ENCODE measurements at places on chromosomes 11 and 22.

- DNase-seq: no peak
These were observed 120.0 kb upstream of the BDNF start for GRCh38 chr11:27820249-27820648.

DNA sequence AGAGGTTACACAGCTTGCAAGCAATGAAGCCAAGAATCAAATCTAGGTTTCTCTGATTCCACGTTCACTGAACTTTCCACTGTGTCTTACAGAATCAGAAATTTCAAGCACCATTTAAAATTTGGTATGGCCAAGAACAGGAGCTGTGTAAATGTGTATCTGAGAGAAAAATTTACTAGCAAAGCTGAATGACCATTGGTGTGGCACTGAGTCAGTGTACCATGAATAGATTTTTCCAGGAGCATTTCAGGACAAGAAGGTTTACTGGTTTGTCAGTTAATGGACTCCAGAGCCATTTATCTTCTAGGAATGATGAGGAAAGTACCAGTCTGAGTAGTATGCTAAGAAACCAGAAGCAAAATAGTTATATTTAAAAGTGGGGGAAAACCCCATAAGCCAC lies 269.4 kb upstream of the FAT3 start:
- no peak for DNase-seq

DNA sequence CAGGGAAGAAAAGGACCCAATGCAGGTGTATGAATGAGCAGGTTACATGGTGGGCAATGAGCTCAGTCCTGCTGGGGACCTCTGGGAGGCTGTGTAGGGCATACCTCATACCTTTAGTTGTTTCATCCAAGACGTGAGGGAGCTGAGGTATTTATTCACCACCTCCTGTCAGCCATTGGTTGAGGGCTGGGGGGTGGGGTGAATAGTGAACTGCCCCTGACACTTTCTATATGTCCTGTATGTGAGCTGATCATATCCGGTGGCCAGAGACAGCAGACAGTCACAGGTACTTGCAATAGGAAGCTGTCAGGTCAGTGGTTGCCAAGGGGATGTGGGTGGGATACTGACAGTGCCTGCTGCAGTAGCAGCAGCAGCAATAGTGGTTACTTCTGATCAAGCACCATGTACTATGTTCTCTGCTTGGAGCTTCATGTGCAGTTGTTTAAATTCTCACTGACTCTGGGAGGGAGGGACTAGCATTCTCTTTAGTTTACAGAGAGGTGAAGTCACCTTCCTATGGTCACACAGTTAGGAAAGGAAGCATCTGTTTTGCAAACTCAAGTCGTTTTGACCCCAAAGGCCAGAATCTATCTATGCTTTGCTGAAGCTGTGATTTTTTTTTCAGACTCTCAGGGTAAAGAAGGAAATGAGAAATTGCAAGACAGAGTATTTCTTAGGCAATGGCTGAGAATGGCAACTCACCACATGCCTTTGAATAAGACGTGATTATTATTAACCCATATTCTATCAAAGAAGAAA lies 54.0 kb downstream of the MIAT start:
- no peak for DNase-seq

DNA sequence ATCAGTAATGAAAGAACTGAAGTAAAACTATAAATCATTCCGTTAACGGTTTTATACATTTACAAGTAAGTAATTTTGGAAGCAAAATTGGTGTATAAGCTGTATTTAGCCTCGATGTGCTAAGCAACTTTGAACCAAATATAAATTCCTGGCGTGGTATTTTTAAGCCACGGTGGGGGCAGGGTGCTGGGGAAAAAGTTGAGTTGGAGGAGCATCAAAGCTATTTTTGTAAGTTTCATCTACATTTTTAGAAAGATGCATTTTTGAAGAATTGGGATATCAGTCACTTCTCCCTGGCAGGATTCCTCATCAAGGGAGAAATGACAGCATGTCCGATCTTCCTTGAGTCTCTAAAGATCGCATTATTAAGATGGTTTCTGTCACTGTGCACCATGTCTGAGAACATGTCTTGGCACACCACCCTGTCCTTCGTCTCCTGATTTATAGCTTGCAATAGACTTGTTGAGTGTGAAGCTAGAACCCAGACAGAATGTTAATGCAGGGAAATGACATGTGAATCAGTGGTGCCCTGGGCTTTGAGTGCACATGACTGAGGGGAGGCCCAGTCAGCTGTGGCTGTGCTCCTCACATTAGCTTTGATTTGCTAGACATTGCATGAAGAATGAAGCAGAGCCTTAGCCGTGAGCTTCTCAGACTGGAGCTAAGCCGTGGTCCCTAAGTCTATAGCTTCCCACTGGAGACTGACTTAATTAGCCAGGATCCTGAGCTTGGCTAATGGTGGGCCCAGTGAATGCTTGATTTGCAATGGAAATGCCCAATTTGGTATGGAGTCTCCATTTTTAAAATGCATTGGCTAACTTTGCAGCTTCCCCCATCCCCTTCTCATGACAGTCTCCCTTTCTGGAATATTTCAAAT lies 127.0 kb downstream of the COMMD9 start:
- no peak for DNase-seq

DNA sequence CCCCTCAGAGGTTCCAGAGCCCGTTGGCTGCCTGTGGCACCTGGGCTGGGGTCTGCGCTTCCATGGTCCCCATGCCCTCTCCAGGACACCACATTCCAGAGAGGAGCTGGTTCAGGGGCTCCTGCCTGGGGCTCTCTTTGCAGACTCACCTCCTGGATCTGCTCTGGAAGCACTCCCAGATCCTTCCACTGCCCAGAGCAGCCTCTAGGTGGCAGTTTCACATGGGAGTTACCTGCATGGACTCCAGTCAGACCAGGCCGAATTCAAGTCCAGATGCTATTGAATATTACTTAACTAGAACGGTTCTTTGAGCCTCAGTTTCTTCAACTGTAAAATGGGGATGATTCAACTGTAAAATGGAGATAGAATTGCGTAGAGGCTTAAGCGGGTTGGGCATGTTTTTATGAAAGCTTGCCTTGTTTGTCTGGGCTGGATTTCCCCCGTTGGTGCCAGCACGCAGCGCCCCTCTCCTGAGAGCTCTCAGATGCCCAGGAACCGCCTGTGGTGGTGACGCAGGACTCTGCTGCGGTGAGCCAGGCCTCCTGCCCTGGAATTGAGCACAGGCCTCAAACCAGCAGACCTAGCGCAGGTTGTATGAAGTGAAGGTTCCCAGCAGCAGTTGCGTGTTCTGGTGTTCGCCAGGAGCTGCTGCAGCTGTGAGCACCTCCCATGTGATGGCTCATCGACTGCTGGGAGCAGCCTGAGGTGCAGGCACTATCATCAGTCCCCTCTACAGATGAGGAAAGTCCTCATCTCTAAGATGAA lies 44.2 kb downstream of the LMO1 start:
- peak; percentile 58 for DNase-seq

GRCh38 chr11:4704054-4704789 lies at the start of gene MMP26:
Gene MMP26, plus strand, starts transcription at chr11:4704784.
- peak; percentile 15 for DNase-seq

Measured in nephron progenitor cell (in vitro differentiated cells).